ENCODE measurements at places on chromosomes 2 and 18.
A peak's percentile ranks its signal among the peaks of the same experiment; 100 is the strongest.

DNA sequence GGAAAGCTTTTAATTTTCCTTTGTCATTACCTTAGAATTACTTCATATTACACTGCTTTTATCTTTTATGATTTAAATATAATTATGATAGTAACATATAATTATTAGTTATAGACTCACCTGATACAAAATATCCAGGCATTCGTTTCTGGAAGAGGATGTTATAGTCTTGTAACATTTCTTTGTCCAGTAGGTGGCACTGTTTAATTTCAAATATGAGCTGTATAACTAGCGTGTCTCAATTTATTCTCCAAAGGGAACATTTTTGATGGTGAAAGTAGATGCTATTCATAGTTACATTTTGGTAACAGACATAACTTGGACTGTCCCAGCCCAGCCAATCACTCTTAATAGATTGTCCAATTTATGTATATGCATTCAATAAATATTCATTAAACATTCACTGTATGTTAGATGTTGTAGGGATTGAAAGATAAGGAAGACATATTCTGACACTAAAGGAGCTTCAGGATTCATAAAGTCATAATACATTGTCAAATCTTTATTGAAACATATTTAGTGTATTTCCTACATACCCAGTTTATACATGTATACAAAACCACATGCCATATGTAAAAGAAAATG lies 19.2 kb downstream of the DAW1 start:
- DNase-seq: no peak

- DNase-seq: no peak
These were observed 3.5 kb downstream of the FEV start for GRCh38 chr2:218981390-218981880.

- DNase-seq: no peak
These were observed 29.7 kb downstream of the INPP5D start for GRCh38 chr2:233089851-233090250.

- no peak for DNase-seq
These were observed 142.6 kb downstream of the INHBB start for GRCh38 chr2:120488531-120488930.

DNA sequence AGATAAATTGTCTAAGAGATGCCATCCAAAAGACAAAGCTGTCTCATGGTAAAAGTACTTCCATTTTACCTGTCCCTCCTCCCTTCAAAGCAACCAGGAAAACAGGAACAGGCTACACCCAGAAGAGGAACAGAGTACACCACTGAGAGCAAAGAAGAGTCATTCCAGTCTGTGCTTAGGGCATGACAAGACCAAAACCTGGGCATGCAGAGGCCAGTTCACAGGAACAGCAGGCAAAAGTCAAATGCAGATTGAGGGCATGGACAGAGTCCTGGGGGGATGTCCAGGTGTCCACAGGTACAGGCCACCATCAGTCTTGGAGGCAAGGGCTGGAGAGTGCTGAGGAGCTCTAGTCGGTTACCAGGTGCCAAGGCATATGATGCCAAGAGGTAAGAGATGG lies 23.7 kb downstream of the PLEK start:
- no peak for DNase-seq

DNA sequence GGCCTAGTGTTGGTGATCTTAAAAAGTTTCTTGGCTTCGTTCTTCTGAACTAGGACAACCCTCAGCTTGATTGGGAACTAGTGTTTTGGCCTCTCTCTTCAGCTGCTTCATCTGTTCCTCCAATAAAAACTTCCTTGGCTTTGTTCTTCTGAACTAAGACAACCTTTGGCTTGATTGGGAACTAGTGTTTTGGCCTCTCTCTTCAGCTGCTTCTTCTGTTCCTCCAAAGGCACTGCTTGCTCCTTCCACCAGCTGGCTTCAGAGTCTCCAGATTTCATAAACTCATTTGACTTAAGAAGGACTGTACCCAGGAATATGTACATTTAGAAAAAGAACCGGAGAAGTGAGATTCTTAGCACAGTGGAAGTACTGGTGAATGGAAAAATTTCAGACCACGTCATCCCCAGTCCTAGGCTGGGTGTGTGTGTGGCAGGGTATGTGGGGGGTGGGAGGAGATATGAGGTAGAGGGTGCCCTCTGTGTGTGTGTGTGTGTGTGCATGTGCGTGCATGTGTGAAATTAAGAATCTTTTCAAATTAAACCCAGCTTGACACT lies 20.4 kb downstream of the IL1R2 start:
- DNase-seq: no peak

- no peak for DNase-seq
These were observed 570.1 kb upstream of the SYT4 start for GRCh38 chr18:43847164-43848091.

DNA sequence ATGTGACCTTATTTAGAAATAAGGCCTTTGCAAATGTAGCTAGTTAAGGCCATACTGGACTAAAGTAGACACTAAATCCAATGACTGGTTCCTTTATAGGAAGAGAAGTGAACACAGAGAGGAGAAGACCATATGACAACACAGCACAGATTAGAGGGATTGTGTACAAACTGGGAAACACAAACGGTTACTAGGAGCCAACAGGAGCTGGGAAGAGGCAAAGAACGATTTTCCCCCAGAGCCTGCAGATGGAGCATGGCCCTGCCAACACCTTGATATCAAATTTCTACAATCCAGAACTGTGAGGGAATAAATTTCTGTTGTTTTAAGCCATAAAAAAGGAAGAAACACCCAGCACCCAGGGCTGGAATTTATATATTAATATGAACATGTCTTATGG lies 38.7 kb upstream of the COL5A2 start:
- DNase-seq: no peak

GRCh38 chr2:50611351-50611871 lies 420.5 kb downstream of the NRXN1 start:
- DNase-seq: no peak

DNA sequence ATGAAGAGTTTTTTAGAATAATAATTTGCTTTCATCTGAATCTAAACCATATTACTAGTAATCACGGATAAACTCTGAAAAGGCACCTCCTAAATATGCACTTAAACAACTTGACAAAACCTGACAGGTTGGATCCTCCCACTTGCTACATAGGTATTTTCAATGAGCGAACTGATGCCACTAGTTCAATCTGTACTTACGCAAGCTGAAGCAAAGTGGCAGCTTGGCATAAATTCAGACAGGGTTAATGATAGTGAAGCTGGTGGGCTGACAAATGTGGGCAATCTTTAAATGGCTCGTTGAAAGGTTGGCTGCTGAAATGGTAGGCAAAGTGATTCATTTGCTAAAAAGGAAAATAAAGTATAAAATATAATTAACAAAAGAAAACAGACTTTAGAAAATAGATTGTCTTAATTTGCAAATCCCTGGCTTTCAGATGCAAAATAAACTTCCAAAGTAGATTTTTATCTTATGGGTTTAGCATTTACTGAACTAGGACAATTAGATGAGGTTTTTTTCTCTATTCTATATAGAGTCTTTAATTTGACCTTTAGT lies 1713.5 kb upstream of the SLC39A10 start:
- no peak for DNase-seq

- DNase-seq: no peak
These were observed 25.6 kb downstream of the MRPL33 start for GRCh38 chr2:27796791-27797765.

DNA sequence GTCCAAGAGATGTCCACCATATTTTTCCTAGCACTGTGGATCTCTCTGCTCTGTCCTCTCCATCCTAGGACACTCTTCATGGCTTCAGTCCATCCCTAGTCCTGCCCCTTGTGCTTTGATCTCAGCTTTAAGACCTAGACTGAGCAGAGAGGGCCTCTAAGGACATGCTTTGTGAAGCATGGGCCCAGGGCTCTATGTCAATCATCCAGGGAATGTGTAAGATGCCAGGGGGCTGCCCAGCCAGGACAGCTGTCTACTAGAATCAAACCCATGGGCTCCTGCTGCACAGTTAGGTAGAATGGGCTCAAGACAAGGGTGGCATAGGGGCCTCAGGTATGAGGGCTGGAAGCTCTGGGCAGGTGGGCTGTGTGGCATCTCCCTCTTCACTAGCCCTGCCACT lies 24.9 kb downstream of the TET3 start:
- DNase-seq: no peak

DNA sequence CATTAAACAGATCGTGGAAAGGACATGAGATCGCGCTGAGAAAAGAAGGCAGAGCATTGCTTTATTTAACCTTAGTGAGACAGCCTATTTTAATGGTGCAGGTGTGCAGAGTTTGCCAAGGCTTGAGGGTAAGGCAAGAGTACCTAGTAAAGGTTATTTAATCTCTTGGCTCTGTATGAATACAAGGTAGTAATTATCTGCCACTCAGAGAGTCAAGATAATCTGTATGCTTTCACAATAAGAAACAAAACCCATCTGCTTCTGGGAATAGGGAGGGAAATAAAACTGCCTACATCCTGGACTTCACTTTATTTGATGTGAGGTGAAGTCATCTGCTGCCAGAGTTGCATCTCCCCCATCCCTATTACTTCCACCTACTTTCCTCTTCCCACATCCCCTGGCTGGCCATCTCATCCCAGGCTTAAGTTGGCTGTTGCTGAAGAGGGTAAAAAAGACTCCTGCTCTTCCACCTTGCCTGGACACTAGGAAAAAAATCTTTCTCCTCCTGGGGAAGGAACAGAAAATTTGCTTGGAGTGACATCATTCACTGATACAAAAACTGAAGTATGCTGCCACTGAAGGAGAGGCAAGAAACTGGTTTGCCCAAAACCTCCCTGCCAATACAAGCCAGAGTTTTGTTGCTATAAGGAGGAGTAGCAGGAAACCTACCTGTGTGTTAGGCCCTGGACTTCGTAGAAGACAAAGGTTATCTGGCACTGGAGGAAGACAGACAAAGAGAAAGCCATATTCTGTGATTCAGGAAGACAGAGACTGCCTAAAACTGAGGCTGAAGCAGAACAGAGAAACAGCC lies 35.8 kb upstream of the ARHGAP25 start:
- no peak for DNase-seq

DNA sequence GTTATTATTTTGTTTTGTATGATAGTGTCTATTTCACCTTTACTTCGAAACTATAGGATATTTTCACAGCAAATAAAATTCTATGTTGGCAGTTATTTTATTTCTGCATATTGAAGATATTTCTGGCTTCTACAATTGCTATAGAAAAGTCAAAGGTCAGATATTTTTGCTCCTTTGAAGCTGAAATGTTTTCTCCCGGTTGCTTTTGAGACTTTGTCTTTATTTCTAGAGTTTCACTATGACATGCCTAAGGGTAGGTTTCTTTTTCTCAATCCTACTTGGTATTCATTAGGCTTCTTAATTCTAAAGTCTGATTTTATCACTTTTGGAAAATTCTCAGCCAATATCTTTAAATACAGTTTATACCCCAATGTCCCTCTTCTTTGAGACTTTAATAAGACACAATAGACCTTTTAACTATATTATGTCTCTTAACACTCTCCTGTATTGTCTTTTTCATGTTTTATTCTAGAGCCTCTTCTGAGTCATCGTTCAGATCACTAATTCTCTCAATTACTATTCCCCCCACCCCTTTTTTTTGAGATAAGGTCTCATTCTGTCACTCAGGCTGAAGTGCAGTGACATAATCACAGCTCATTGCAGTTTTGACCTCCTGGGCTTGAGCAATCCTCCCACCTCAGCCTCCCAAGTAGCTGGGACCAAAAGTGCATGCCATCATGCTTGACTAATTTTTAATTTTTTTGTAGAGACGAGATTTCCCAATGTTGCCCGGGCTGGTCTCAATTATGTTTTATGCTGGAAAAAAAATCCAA lies 50.5 kb downstream of the USP37 start:
- no peak for DNase-seq

DNA sequence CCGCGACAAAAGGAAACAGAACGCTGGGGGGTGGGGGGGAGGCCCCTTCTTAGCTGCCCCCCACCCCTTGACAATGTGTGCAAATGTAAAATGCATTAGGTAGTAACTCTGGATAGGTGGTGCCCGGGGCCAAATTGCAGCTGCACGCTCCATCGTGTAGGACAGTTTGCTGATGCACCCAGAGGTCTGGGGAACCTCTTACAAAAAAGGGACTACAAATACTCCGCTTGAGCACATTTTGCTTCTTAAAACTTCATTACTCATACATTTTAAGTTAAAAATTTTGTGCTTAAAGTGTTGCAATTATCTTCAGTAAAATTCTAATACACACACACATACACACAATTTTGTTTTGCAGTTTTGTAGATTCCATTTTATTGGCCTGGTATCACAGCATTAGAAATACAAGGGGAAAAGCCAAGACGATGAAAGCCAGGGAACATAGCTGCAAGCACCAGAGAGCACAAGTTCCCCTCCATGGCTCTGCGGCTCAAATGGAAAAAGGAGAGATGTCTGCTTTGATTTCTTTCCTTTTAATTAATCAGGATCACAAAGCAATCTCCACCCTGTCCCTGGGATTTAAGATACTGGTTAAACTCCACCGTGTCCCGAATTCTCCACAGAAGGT lies 582.1 kb downstream of the ZEB2 start:
- no peak for DNase-seq

GRCh38 chr2:39216346-39217191 lies 27.2 kb downstream of the CDKL4 start:
- peak; percentile 53 for DNase-seq

- no peak for DNase-seq
These were observed 58.2 kb upstream of the ZEB2 start for GRCh38 chr2:144578099-144578498.

DNA sequence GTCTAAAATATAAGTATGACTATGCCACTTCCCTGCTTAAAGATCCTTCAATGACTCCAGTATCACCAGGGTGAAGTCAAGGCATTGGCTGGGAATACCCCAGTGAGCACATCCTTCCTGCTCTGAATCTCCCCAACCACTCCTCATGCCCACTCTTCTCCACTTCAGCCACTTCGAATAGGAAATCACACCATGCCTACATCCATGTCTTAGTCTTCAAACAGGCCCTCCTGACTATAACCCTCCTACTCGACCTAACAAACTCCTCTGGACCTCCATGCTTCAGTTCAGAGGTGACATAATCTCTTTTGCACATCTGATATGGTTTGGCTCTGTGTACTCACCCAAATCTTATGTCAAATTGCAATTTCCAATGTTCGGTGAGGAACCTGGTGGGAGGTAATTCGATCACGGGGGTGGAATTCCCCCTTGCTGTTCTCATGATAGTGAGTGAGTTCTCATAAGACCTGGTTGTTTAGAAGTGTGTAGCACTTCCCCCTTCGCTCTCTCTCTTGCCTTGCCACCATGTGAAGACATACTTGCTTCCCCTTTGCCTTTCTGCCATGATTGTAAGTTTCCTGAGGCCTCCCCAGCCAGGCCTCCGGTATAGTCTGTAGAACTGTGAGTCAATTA lies 87.8 kb upstream of the TFCP2L1 start:
- no peak for DNase-seq

DNA sequence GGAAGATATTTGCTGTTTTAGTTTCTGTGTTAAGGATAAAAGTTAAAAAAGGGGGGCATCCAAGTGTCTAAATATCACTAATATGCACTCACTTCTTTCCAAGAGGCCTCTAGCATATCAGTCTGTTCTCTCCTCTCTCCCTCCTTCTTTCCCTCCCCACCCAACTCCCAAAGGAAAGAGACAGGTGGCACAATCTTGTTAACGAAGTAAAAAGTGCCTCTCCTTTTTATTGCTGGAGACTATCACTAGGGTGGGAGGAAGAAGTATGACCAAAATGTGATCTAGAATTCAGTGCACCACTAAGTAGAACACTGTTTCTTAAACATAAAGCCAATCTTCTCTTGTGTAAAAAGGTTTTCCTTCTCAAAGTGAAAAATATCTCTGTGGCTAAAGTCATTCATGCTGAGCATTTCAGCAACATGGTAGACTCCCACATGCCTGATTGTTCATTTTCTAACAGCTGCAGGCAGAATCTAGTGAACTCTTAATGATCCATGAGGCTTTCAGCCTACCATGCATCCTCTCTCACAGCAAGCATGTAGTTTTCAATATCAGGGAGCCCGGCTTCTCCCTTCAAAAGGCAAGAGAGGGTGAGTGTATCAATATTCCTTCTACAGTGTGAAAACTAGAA lies 39.5 kb downstream of the RNU4ATAC start:
- no peak for DNase-seq

GRCh38 chr18:2424420-2424819 lies 146.9 kb downstream of the METTL4 start:
- no peak for DNase-seq
